ENCODE measurements at places on chromosomes 3 and 15. TPM values are rescaled to one million over a fixed set of nuclear protein-coding genes. Genes with fewer than 3 reads are reported as not detected.

DNA sequence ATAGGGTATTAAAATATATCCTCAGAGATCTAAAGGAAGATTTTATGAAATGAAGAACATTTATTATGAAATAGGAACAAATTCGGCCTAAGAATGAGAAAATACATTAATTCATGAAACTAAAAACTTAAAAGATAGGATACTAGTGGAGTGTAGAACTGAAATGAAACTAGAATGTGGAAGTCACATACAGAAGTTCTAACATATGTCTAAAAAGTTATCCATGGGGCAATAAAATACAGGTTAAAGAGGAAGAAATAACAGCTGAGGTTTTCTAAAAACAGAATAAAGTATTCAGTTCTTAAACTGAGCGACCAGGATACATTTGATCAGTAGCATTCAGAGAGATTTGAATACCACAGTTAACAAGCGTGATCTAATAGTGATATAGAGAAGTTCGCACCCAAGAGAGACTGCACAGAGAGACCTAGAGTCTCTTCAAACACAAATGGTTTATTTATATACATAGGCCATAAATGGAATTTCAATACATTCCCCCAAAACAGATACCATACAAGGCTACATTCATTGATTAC is 85.9 kb downstream of the FEZF2 start:
- no peak for DNase-seq

DNA sequence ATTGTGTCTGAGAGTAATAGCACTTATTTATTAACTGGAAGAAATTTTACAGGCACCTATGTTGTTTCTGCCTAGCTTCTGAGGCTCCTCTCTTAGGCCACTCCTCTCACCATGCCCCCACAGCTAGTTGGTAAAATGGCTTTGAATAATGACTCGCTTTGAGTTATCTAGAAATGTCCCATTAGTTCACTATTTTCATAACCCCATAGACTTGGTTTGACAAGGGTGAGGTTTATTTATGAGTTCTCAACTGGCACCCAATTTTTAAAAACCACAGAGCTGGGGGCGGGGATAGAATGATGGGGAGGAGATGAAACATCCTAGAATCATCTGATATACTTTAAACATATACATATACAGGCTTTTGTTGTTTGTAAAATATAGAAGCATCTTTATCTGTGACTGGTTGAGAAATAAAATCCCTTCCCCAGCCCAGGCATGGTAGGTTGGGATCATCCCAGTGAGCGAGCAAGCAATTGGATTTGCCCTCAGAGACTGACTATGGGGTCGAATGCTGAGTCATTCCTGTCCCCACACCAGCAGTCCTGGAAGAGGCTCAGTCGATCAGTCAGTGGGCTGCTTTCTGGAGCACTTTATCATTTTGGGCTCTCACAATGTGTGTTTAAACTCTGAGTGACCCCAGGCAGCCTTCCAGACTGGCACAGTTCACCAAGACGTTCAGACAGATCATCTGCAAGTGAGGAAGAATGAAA is 60.2 kb upstream of the TSEN2 start:
- DNase-seq = peak; percentile 71

GRCh38 chr15:58438956-58439355 is 7.2 kb downstream of the LIPC start:
- DNase-seq = no peak

GRCh38 chr3:128452678-128453275 is 13.9 kb downstream of the DNAJB8 start:
- DNase-seq = no peak

- no peak for DNase-seq
These were observed 193.6 kb downstream of the UACA start for GRCh38 chr15:70569714-70570231.

DNA sequence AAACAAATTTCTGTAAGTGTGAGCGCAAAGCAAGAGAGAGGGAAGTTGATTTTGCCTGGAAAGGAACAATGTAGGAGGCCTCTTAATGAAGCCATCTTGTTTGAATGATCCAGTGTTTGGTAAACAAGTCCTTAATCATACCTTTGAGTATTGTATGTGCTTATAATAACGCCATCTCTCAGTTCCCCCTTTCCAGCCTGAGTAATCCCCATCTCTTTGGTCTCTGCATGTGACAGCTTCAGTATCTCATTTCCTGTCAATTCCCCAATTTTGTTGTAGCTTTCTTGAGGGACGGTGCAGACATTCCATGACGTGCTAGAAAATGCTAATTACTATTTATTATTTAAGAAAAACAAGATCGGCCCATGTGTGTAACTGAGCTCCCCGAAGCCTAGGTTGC is 349.3 kb upstream of the NR2F2 start:
- no peak for DNase-seq

GRCh38 chr3:102750322-102750721 is 315.5 kb downstream of the ZPLD1 start:
- no peak for DNase-seq

DNA sequence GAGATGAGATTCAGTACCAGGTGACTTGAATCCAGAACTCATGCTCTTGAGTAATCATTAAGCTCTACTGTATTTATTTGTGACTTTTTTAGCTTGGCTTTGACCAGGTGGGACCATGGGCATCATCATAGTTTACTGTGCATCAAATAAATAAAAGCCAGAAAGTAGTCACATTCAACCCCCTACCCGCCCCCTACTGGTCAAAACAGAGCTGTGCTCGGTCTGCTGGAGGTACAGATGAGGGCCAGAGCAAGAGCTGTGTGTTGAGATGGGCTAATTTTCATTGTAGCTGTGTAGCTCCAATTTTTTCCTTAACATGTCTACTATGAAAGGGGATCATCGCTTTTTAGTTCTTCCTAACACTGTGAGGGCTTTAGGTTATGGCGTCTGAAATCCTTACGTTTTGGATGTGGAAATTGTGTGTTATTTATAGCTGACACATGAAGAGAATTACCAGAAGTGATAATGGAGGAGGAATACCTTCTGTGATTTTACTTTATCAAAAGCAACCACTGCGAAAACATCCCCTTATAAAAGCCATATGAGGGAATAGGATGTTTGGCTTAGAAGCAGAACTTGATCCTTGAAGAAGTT is 375.1 kb downstream of the PTPRG start:
- DNase-seq = peak; percentile 37

GRCh38 chr15:29937956-29938355 is 115.7 kb upstream of the TJP1 start:
- no peak for DNase-seq

DNA sequence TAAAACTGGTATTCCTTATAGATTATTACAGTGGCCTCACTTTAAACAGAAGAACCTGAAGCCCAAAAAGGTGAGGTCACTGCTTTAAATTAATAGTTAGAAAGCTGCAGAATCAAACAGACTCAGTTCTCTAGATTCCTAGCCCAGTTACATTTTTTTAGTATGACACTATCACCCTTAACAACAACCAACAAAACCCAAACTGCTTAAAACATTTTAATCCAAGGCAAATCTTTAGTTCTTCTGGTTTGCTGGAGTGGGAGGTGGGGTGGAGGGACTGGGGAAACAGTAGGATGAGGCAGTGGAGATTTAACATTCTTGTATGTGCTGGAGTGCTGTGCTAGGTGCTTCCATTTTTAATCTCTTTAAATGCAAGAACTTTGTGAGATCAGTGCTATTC is 631.6 kb upstream of the KCNMB2 start:
- DNase-seq = no peak

- no peak for DNase-seq
These were observed 89.8 kb upstream of the SLC2A2 start for GRCh38 chr3:171116365-171116764.

- no peak for DNase-seq
These were observed 70.9 kb downstream of the SCN5A start for GRCh38 chr3:38578551-38578950.

GRCh38 chr15:70786996-70787395 is 23.6 kb upstream of the UACA start:
- no peak for DNase-seq

CLDN18 gene
- 0.84 TPM for polyA plus RNA-seq

MNS1 gene
- polyA plus RNA-seq = 2.9 TPM

UBA7 gene
- 25.1 TPM for polyA plus RNA-seq

DHX36 gene
- 31.6 TPM for polyA plus RNA-seq

NR2E3 gene
- polyA plus RNA-seq = 0.05 TPM

LRTM1 gene
- not detected for polyA plus RNA-seq
